ENCODE measurements at places on chromosomes 3 and 15.

DNA sequence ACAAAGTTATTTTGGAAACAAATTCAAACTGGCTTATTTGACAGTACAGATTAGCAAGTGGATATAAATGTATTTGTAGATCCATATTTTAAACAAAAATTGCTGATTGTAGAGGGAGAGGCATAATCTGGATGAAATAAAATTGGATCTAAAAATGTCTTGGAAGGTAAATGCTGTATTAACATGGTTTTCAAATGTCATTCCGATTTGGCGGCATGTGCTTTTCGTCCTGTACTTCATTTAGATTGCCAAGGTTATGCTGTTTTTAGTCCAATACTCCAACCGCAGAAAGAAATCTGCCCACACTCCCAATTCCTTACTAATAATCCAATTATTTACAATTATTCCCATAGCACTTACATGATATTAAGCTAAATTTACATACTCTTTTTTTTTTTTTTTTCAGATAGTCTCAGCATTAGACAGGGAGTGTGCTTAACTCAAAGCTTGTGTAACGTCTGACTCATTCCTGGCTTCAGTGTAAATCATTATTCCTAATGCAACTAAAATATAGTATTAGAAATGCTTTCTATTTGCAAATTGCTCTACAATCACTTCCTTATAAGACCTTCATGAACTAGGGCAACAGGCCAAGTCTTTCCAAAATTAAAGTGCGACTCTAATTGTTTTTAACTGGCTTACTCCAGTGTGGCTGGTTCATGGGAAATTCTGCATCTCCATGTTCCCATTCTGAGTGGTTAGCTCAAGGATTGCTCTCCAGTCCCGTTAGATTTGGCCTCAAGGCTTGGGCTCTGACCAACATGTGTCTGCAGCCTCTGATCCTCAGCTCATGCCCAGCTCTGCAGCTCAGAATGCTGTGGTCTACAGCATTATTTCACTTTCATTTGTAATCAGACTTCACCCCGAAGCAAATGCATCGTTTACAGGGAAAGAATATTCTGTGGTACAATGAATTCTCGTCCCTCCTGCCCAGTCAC lies 103.9 kb downstream of the FBN1 start:
- no peak for DNase-seq

- DNase-seq, result no peak
Observed at GRCh38 chr3:181683563-181683962, 28.2 kb upstream of the SOX2 start.

DNA sequence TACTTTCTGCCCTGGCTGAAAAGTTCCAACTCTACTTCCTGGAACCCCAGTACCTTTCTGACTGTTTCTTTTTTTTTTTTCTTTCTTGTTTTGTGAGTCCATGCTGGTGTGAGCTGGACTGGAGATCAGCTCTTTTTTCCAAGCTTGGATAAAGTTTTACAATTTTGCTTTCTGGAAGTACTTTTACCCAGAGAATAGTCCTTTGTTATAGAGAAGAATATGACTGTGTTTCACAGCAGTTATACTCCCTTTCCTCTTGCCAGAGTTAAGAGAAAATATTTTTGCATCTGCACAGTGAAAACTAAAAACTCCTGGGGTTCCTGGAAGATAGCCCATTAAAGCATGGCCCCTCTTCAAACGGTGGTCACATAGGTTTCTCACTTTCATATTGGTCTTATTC lies 1100.6 kb downstream of the OTOL1 start:
- no peak for DNase-seq

- no peak for DNase-seq
Observed at GRCh38 chr15:57881361-57881760, 174.8 kb downstream of the POLR2M start.

- DNase-seq, result no peak
Observed at GRCh38 chr3:1446531-1446930, 353.7 kb downstream of the CNTN6 start.

DNA sequence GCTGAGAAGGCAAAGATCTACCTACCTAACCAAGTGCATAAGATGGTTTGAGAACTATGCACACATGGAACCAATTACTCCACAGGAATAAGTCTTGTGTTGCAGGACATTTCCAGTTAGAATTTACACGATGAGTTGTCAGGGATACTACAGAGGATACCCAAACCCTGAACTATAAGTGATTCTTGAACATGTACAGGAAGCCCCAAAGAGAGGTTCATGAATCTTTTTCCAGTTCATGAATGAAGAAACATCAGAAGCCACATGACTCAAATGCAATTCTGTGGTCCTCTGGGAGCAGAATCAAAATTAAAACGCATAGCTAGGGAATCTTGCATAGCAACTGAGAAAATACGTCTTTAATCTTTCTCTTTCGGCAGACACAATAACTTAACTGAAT lies 114.1 kb upstream of the LMCD1 start:
- DNase-seq, result no peak

GRCh38 chr3:115657168-115657567 lies 33.9 kb downstream of the GAP43 start:
- no peak for DNase-seq

DNA sequence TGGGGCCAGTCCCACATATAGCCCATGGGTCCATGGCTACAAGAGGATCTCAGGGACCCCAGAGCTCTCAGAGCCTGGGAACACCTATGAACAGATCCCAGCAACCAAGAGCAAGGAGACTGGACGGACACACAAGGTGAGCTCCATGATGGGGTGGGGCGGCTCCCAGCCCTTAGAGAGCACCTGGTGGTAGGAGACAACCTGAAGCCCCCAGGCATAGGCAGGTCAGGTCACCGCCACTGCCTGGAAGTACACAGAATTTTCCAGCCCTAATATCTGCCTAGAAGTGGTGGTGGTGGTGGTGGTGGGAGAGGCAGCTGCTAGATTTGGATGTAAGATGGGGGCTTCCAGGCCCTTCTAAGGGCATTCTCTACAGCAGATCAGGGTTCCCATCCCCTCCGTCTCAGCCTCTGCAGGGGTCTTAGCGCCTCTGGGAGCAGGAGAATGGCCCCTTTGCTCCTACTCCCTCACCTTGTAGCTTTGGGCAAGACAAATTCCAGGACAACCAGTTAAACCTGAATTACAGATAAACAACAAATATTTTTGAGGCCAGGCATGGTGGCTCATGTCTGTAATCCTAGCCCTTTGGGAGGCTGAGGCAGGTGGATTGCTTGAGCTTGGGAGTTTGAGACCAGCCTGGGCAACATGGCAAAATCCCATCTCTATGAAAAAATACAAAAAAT lies 9.2 kb downstream of the SH2D7 start:
- no peak for DNase-seq

DNA sequence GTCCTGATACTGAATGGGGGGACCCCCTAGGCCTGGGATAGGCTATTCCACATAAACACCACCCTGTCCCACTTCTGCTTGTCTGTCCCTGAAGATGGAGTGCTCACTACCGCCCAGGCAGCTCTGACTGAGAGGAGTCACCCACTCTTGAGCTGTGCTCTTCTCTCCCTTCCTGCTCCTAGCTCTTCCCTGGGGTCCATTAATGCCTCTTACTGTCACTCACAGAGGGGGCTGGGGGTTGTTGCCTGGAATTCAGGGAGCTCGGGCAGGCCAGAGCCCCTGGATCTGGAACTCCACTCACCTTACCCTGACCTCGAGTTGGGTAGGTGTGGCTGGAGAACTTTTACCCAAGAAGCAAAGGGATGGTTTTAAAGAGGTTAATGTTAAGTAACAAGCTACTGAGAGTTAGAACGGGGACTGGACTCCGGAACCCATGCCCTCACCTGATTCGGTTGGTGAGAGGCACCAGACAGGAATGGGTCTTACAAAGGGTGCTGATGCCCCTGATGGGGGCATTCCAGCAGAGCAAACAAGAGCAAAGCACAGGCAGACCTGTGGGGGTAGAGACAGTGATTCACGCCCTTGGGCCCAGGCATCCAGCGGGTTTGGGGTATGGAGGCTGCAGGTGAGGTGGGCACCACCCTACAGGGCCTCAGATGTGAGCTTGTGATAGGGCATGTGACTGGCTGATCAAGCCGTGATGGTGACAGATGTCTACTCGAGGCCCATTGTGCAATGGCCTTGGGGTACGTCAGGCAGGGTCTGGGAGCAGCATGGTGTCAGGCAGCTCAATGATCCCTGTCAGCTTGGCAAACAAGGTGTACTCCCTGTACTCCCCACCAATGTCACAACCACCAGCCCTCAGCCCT lies 5.4 kb downstream of the NBEAL2 start:
- DNase-seq, result no peak

GRCh38 chr15:59825901-59826300 lies 136.8 kb upstream of the BNIP2 start:
- no peak for DNase-seq
